GM13976 (cell line): ENCODE measurements at places on chromosomes 7 and 10.
A peak's percentile ranks its signal among the peaks of the same experiment; 100 is the strongest.

DNA sequence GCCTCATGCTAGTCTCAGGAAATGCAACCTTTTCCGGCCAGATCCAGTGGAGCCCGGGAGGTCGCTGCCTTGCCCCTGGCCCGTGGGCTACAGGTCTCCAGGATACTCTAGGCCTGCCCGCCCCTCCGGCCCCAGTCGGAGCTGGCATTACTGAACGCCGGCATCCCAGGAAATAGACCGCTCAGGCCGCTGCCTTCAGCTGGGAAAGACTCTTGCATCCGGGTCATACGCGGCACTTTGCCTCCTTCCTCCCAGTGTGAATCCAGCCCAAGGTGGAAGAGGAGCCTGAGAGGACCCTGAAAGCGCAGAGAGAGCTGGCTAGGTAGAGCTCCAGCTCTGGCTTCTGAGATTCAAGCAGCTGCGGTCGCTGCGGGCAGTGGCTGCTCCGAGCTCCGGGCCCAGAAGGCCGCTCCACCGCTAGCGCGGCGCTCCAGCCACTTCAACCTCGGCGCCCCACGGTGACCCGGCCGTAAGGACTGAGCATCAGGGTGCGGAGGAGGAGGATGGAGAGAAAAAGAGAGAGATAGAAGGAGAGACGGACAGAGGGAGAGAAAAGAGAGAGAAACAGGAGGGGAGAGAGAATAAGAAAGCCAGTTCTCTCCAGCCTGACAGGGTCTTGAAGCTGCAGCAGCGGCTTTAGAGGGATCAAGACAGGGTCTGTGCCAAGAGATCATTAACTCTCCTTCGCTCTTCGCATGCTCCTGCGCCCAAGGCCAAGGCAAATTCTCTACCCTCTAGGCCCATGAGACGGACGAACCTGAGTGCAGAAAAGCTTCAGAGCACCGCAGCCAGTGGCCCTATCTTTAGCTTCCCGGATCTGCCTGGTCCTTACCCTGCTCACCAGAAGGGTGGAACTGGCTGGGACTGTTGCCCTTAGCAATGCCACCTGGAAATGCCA, 1.8 kb upstream of the HOXA10 start:
- no peak for DNase-seq

DNA sequence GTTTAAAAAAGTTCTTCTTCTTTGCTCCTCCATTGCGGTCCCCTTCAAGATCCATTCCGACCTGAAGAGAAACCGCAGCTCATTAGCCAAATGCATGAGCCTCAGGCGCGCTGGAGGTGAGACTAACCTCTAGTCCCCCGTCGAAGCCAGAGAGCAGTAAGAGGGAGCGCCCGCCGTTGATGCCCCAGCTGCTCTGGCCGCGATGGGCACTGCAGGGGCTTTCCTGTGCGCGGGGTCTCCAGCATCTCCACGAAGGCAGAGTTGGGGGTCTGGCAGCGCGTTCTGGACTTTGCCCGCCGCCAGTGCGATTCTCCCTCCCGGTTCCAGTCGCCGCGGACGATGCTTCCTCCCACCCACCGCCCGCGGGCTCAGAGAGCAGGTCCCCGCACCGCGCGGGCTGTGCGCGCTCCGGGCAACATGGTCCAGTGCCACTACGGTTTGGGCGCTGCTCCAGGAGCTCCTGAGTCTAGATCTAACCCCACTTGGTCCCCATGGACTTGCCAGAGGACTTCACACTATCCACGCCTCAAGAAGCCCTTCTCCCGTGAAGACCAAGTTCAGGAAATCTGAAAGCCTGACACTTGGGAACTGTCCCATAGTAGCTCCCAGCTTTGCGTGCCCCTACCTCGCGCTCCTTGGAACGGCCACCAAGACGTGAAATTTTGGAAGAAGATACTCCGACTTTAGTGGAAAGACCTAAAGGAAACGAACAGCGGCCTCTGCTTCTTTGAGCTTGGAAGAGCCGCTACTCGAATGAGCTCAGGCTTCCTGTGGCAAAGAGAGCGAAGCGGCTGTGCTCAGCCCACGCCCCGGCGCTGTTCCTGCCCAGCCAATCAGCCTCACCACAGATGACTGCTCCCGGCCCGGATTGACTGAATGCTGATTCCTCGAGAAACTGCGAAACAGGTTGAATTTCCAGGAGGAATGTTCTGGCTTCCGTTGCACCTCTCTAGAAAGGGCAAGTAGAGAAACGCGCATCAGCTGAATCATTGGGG, at the start of gene ABCB1:
ABCB1 (minus strand) TSS at position 755 of the 995 bp plus-strand sequence; CDS start at position 55, 700 bp downstream.
- peak; percentile 74 for DNase-seq

DNA sequence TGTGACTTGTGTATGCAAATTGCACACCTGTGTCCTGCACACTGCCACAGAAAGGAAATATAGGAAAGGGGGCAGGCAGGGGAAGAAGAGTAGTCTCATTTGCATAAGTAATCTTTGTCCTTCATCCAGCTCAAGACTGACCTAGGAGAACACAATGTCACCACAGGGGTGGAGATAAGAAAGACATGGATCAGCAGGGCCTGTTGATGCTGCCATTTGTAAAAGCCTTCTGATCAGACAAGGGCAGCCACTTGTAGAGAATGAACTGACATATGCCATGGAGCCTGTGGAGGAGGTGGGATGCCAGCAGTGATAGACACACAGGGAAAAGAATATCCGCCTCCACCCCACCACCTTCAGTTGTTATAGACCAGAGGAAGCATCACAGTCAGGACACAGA, 528.9 kb downstream of the HTR7 start:
- no peak for DNase-seq

DNA sequence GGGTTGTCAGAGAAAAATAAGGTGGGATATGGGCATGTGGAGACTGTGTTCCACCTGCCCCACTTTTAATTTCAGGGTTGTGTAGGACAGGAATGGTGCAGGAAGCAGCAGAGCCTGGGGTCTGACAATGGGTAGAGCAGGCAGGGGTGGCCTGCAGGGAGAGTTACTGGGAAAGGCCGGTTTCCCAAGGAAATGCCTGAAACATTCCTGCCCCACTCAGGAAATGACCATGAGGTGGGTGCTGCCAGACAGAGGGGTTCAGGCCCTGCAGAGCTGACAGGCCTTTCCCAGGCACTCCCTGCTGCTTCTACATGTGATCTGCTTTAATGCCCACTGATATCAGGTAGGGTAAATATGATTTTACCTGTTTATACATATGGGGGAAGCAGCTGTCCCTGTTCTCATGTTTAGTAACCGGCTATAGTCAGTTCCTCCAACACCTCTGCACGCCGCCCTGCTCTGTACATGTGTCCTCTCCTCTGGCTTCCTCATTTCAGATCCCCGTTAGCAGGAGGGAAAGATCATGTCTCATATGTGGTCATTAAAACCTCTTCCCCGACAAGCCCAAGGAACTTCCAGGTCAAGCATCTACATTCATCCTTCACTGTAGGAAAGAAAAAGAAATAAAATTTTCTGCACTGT, 118.6 kb upstream of the PRSS58 start:
- no peak for DNase-seq

DNA sequence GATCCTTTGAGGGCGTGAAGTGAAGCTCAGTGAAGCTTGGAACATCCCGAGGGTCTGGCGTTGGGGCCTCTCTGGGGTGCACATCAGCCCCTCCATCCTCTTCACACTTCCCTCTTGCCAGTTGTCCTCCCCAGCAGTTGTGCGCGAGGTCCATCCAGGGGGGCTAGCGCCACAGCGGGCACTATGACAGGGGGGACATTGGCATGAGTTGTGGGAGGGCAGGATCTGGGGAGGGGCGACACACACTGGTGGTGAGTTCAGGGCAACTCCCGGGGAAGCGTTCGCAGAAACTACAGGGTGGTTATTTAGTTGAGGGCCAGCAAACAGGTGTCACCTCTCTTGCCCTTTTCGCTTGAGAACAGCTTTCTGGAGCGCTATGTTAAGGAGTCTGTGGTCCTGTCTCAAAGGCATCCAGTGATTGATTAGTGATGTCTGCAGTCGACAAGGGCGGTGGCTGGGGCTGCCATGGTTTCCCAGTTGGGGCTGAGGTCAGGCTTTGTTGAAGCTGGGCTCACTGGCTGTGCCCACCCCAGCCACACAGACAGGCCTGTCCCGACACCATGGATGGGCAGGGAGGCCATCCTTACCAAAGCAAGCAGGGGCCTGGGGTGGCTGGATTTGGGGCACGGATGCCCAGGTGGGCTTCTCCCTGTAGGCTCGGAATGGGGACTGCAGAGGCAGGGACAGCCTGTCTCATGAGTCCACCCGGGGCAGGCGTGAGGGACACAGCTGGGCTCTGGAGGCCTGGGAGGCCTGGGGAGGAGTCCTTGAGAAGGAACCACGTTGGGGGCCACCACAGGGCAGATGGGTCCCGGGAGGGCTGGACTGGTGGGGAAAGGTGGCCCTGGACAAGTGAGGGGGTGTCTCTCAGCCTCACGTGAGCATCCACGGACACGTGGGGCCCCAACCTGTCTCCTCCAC, 59.4 kb downstream of the UNCX start:
- DNase-seq = no peak

DNA sequence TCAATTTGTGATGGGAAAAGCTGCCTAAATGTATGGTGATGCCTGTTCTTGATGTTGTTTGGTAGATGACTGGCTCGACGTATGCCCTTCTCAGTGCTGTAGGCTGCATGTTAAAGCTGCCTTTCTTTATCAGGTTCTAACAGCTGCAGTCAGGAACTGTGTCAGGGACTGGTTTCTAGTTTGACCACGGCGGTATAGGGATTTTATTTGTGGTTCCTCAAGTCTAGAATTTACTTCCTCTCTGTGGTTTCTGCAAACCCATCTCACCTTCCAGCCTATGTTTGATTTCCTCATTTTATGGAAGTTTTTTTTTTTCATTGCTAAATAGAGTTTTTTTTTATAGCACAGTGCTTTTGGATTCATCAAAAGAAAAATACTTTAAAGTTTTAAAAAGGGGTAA, 26.5 kb downstream of the LMTK2 start:
- peak; percentile 51 for DNase-seq

DNA sequence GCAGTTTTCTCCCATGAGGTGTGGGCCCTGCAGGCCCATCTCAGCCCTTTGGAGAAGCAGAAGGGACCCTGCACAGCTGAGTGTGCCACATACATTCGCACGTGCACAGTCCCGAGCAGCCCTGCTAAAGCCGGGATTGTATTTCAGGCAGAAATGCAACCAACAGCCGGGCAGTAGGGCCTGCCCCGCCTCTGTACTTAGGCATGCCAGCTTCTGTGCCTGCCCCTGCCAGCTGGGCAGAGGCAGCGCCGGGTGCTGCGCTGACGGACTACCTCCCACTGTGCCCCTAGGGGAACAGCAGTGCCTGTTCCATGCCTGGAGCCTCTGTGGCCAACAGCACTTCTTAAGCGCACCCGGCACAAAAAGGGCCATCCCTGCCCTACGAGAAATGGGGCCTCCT, 170.3 kb downstream of the NEURL1 start:
- DNase-seq = no peak

DNA sequence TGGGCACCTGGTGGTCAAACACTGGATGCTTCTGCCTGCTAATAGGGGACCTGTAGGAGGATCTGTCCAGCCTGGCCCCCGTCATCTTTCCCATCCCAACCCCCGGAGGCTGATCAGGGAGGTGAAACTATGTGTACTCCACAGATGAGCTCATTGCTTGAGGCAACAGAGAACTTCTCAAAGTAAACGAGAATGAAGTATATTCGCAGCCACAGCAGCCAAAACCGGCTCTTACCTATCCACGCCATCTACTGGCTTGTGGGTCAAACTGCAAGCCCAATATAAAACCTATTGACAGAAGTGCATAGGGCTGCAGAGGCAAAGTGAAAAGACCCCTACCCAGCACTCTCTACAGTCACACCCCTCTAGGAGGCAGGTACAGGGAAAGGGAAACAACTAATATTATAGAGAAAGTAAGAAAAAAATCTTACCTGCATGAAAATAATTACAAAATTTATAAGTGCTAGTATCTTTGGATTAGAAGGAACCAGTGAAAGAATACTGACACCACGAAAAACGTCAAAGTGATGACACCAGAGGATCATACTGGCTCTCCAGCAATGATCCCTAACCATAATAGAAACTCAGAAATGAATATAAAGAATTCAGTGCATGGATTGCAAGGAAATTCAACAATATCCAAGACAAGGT, 973.5 kb downstream of the ANKRD7 start:
- peak; percentile 22 for DNase-seq

DNA sequence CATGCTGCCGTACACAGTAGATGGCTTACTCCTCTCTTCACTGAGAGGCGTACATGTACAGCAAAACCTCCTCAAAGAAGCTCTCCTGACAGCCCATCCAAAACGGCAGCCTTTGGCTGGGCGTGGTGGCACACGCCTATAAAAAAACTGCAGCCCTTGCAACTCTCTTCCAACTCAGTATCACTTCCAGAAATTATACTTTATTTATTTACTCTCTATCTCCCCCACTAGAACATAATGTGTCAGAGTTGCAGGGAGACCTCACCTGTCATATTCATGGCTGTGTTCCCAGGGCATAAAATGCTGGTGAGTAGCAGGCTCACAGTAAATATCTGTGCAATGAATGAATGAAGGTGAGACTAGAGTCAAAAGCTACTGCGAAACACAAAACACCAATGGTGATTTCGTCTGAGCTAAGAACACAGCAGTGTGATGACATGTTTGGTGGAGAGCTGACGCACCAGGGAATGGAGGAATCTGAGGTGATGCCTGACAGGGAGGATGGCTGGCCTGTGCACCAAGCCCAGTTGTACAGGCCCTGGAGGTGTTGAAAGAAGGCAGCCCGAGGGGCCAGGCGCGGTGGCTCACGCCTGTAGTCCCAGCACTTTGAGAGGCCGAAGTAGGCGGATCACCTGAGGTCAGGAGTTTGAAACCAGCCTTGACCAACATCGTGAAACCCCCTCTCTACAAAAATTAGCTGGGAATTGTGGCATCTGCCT, 55.3 kb downstream of the COBL start:
- no peak for DNase-seq

- DNase-seq = no peak
Observed at GRCh38 chr10:48517482-48517881, 87.4 kb downstream of the ARHGAP22 start.

- DNase-seq = no peak
Observed at GRCh38 chr10:35012781-35013180, 77.4 kb downstream of the CUL2 start.

DNA sequence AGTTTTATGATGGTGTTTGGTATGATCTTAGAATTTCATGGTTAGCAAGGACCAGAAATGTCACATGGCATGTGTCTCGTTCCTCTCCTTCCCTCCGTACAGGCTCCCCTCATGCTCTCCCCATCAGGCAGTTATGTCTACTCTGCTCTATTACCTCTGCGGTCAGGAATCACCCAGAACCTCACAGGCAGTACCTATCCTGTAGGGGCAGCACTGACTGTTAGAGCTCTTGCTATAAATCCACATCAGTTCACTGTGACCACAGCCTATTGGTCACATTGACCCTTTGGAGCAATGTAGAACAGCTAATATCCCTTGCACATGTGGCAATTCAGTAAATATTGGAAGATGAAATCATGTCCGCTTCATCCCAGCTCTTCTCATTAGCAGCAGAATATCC, 151.8 kb downstream of the WNT2 start:
- DNase-seq = no peak
